ENCODE measurements at places on chromosomes 4 and X.

DNA sequence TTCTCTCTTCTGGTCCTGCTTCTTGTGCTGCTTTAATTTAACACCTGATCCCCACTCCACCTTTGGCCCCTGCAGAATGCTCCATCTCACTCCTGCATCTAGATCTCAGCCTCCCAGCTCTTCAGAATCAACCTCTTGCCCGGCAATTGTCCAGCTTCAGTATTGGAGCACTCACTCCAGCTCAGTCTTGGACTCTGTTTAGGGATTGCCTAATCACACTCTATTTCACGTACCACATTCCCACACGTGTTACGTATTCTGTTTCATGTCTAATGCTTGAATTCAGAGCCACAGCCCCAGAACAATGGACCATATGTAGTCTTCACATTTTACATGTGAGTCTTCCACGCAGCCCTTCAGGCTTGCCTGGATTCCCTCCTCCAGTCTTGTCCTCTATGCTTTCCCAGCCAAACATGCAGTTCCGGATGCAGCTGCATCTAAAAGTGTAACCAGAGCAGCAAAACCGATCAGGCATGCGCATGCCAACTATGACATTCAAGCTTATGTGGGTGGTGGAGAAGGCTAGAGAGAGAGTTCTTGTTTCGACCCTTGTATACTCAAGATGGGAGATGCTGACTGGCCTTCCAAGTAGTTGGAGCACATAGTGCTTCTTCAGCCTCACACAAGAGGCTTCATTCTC is 105.2 kb upstream of the FAM9A start:
- no peak for DNase-seq

- DNase-seq, result no peak
Measured at GRCh38 chr4:89411539-89412309, 104.1 kb upstream of the GPRIN3 start.

DNA sequence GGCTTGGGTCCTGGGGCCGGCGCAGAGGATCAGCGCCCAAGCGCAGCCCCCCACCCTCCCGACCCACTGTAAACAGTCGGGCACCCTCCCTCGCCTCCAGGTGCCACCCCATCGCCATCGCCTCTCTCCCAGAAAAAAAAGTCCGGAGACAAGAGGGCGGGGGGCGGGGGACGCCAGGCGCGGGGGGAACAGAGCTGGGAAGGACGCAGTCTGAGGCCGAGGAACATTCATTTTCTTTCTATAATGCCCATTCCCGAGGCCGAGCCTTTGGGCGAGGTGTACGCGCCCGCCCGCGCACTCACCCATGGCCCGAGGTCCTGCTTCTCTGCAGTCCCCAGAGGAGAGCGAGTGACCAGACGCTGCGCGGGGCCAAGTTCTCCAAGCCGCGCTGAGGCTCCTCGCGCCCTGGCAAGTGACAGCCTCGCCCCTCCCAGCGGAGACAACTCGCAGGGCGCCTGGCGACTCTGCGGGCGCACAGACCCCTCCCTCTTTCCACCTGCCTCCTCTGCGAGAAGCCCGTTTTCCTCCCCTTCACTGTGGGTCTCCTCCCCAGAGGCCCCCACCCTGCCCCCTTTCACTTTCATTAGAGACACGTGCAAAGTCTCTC is 63.5 kb upstream of the WDR17 start:
- no peak for DNase-seq

- no peak for DNase-seq
Measured at GRCh38 chr4:76434901-76435527, at the start of gene SHROOM3. Gene SHROOM3, plus strand, starts transcription at chr4:76435229. Its CDS starts 824 bp downstream, at chr4:76436053.

DNA sequence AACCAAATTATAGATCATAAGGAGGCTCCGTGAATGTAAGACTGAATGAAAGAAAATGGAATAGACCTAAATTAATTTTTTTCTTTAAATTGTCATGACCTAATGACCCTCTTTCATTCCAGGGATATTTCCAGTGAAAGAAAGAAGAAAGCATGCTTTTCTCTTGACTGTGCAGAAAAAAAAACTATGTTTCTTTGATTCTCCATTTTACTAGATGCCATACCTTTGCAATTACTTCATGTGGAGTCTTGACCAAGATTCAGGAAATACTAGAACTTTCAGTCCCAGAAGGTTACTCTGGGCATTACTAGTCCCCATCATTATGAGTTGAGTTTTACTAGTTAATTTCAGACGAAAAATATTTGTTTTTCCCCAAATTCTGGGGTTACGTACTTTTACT is 6.4 kb upstream of the COMMD8 start:
- no peak for DNase-seq

DNA sequence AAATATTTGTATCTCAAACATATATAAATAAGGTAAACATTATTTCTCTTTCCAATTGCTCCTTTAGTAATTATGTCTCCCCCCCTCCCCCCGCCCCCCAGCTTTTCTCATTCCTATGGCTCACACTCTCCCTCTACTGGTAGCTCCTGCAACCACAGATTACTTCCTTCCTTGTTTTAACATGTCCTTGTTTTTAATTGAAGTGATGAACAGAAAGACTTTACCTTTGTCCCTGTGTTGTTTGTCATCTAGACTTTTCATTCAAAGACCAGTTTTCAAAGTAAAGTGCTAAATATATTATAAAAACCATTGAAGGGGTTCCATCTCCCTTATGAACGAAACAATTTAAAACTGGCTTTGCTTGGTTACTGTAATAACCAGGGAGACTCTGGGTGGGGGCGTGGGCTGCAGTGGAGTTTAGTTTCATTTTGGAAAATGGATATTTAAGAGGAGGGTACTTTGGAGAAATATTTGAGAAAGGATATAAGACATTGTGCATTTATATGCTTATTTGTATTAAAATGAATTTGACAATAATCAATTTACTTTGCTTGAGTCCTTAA is 352.9 kb downstream of the RAPGEF2 start:
- DNase-seq, result no peak

DNA sequence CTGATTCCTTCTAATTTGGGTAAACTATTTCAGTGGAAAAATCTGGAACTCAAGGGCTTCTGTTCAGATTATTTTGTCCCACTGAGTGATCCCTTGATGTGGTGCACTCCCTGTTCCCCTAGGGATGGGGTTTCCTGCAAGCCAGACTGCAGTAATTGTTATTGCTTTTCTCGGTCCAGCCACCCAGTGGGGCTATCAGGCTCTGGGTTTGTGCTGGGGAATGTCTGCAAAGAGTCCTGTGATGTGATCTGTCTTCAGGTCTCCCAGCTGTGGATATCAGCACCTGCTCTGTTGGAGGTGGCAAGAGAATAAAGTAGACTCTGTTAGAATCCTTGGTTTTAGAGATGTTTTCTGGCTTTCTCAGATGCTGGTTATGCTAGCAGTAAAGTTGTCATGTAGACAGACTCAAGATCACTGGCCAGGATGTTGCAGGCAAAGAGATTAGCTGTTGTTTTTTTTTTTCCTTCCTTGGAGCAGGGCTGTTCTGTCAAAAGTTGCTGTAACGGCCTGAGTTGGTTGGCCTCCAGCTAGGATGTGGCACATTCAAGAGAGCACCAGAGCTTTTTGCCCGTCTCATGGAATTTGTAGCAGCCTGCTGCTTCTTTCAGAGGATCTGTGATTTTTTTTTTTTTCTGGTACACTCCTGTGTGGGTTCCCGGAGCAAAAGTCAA is 1314.0 kb downstream of the PCDH19 start:
- DNase-seq, result no peak

- DNase-seq, result no peak
Measured at GRCh38 chr4:16195209-16195608, 31.1 kb downstream of the TAPT1 start.

DNA sequence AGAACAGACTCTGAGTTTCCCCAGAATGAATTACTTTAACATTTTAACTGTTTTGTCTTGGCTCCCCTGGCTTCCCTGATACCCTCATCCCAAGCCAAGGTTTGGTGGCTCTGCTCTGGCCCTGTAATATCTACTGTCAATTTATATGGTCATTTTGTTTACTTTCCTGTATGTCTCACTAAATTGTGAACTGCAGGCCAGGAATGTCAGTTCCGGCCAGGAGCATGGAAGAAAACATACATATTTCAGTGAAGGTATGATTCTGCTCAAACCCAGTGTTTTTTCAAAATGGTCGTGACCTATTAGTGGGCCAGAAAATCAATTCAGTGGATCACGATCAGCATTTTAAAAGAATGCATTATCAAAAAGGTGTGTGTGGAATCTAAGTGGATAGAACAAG is 1.2 kb downstream of the RPGR start:
- DNase-seq, result no peak

GRCh38 chrX:54292755-54293154 is 65.1 kb downstream of the WNK3 start:
- no peak for DNase-seq

DNA sequence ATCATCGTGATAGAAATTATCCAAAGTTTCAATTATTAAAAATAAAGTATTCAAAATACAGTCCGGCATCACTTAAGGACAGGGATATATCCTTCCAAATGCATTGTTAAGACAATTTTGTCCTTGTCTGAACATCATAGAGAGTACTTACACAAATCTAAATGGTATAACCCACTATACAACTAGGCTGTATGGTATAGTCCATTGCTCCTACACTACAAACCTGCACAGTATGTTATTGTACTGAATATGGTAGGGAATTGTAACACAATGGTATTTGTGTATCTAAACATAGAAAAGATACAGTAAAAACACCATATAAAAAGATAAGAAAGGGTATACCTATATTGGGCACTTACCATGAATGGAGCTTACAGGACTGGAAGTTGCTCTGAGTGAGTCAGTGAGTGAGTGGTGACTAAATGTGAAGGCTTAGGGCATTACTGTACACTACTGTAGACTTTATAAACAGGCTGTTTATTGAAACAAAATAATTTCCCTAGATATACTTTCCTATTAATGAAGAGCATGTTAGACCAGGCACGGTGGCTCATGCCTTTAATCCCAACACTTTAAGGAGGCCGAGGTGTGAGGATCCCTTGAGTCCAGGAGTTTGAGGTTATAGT is 44.8 kb upstream of the PTPN13 start:
- no peak for DNase-seq

- DNase-seq, result no peak
Measured at GRCh38 chr4:123315617-123316016, 81.0 kb upstream of the SPRY1 start.

DNA sequence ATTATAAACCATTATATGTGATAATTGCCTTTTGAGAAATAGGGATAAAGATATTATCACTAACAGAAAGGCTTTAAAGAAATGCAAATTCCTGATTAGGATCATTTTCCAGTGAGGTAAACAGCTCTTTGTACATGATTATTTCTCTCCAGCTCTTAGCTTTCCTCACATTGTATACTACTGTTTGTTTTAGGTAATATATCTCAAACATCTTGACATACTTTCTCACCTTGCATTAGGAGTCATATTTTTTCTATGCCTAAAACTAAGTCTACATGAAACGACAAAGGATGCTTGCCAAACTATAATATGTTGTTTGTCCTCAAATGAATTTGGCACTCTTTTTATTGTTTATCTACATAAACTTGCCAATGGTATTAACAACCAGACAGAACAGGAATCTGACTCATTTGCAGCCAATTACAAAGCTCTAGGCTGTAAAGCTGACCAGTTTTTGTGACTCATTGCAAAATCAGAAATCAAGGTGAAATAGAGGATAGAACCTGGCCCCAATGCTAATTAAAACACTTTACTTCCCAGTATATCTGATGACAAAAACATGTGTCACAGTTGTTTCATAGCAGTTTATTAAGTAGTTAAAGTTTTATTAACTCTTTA is 107.0 kb downstream of the IQCM start:
- no peak for DNase-seq

DNA sequence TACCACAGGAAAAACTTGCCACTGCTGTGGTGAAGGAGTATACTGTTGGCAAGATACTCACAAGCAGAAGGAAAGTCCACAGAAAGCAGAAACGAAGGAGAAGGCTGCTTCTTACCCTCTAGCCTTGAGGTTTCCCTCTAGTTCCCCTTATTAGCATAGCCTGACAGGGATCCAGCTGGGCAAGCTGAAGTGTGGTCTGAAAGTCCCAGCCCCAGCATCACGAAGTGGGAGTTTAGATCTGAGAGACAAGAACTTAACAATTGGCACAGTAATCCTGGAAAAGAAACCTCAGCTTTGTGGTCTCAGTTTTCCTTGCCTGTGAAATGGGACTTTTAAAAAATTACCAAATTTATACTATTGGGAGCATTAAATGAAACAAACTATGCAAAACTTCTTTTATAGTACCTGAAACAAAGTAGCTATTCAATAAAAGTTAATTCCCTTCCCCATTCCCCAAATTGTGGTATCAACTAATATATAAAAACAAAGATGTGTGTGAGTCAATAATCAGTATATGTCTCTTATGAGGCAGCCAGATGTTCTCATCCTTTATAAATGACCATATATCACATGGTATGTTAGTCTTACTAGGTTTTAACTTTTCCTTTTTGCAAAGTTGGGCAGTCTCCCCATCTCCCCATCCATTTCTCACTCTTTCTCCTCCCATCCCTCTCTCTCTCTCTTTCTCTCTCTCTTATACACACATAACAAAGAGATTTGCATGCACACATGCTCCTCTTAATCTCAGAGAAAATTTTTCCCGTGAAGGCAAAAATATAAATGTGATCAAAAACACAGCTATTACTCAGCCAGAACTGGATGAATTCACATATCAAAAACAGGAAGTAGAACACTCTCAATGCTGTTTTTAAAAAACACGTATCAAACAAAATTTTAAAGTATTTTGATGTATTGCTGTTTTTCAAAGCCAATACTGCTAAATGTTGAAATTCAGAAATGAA is 57.8 kb downstream of the SCFD2 start:
- no peak for DNase-seq

DNA sequence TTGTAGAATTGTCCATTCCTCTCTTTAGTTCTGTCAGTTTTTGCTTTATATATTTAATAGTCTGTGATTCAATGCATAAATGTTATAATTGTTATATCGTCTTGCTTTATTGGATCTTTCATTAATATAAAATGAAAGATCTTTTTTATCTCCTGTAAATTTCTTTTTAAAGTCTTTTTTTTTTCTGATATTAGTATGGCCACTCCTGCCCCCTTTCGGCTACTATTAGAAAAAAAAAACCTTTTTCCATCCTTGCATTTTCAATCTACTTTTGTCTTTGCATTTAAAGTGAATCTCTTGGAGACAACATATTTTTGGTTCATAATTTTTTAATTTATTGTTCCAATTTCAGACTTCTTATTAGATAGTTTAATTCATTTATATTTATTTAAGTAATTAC is 677.4 kb upstream of the NDST4 start:
- DNase-seq, result no peak

DNA sequence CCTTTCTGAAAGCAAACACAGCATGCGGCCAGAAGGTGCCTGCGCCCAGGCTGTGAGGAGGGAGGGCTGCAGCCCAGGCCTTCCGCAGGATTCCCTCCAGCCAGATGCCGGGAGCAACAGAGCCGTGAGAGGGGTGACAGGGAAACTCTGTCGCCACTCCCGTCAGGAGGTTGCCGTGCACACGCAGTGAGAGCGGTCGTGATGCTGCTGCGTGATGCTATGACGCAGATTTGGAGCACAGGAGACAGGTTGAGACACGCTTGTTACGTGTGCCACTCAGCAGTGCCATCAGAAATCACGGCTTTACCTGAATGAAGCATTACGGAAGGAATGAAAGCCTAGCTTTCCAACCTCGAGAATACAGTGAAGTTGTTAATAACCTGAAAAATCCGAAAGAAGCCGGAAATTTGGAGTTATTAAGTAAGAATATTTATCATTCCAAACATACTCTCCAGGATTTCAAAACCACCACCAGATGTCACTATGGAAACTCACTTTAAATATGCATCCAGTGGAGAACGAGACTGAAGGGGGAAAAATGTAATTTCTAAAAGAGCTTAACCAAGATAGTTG is 54.4 kb downstream of the FAT1 start:
- DNase-seq, result no peak

GRCh38 chr4:68683034-68683433 is 12.6 kb upstream of the UGT2B15 start:
- no peak for DNase-seq
